ENCODE measurements at places on chromosomes 6 and 20.

- no peak for DNase-seq
Observed at GRCh38 chr20:45433976-45434375, 18.0 kb downstream of the PIGT start.

- DNase-seq, result no peak
Observed at GRCh38 chr20:10648651-10649050, 25.1 kb downstream of the JAG1 start.

GRCh38 chr20:56422076-56422823, 10.2 kb downstream of the CASS4 start:
- DNase-seq, result no peak

- no peak for DNase-seq
Observed at GRCh38 chr6:75906871-75907270, 157.8 kb downstream of the MYO6 start.

DNA sequence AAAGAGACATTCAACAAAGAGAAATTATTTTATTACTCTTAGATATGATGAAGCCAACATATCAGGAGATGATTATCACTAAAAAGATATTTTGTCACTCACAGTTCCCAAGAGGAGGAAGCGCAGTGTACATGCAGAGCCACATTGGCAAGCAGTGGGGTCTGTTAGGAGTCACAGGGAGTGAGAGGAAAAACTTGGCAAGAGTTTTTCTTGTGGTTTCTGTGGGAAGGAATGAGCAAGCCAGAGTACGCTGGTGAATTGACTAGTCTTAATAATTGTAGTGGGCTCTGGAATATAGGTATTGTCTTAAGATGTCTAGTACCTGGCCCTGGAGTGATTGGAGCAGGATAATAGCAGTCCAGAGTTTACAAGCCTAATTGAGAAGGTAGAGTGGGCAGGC, 1095.2 kb downstream of the GRIK2 start:
- no peak for DNase-seq

- DNase-seq, result no peak
Observed at GRCh38 chr6:129195643-129196042, 312.7 kb downstream of the LAMA2 start.

GRCh38 chr20:39070484-39071231, 108.5 kb downstream of the DHX35 start:
- no peak for DNase-seq

DNA sequence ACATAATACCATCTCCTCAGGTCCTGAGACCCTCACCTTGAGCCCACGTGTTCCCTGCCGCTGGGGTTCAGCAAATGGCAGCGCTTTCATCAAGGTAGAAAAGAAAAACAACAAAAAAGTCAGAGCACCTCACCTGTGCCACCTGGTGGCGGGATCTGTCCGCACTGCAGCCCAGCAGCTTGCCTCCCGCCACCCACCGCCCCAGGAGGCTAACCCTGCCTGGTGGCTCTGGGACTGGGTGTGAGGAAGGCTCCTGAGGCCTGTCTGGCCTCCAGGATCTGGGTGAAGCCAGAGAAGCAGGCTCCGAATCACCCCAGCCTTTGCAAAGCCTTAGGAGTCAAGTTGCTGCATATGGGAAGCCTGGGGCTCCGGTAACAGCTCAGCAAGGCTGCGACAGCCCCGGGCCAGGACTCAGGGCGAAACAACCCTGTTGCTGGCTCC, 270.8 kb downstream of the BMP7 start:
- DNase-seq, result no peak

GRCh38 chr20:22394583-22394982, 189.8 kb downstream of the FOXA2 start:
- no peak for DNase-seq

DNA sequence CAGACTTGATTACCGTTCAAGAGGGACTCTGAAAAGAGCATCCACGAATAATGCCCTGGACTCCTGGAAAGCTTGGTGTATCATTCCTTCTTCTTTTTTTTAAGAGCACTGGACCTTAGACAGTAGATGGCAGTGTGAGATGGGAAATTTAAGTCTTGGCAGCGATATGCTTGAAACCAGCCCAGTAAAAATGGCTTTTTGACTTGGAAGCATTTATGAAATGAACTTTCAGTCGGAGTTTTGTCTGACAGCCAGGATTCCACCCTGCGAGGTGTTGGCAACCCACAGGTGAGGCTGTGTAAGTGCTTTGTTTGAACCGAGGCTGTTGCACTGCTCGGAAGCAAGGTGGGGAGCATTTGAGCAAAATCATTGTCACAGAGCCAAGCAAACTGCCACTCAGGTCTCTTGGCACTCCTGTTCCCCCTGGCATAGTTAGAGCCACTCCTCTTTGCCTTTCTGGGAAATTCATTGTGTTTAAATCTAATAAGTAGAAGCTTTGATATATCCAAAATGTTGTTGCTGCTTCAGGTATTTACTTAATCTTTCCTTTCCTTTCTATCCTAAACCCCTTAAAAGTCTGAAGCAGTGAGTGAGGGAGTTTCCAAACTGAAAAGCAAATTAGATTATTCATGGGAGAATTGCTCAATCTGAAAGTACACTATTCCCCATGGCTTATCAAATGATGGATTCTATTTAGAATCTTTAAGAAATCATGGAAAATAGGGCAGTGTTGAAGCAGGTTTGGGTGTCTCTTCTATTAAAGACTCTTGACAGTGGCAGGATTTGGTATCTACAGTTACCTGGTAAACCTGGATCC, 272.8 kb upstream of the SLC35B3 start:
- DNase-seq, result peak; percentile 66

DNA sequence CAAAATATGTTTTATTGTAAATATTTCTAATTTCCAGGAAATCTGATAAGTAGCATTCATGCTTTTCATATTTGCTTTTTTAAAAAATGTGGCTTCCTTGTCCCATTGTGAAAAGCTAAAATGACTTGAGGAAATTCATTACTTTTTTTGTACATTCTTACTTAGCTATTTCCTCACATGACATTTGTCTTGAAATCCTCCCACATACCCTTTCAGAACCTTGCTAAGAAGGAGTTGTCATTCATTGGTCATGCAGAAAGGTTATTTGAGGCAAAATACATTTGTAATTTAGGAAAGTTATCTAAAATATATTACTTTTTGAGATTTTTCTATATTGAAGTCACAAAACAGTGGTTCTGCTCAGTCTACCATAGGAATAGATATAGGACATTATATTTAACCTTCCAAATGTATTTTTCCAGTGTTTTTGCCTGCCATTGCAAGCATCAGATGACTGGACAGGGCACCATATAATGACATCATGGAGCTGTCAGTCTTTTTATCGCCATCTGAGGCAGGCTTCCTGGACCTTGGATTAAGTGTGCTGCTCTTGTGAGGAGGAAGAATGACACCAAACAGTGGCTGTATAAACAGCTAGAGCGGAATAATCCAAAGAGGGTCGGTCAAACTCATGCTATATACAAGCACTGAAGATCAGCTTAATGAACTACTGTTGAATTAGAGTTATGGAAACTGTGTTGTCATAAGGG, 109.4 kb upstream of the HCRTR2 start:
- DNase-seq, result no peak

- DNase-seq, result no peak
Observed at GRCh38 chr20:54078296-54078984, 8.0 kb upstream of the BCAS1 start.

DNA sequence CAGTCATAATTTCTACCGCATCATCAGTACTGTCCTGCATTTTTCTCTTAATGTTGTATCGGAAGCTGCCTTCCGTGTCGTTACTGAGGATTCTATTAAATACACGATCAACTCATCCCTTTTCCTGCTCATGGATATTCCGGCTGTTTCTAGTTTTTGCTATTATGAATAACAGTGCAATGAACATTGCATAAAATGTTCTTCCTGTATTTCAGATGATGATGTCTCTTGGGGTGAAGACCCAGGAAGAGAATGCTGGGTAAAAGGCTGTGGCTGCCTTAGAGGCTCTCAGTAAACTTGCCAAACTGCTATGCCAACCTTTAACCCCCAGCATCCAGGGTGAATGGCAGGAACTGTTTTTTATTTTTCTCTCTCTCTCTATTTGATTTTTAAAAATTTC, 24.1 kb upstream of the EPB41L1 start:
- DNase-seq, result no peak

DNA sequence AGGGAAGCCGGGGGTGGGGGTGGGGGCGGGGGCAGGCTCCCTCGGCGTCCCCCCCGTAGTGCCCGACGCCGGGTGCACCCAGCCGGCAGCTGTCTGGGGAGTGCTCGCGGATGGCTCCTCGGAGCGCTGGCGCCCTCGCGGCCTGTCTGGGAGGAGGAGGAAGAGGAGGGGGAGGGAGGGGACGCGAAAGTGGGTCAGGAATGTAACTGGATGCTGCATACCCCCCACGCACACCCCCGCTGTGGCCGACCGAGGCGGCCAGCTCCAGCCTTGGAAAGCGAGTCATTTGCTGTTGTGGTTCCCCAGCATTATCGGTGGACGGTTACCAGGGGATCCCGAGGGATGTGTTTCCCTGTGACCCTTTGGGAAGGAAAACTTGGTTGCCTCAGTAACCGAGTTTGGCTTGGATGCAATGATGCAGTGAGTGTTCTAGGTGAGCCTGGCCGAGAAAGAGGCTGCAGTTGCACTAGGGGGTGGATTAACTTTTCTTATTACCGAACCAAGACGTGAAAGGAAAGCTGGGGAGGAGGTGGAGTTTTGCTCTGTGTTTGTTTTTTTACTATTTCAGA, 55.2 kb upstream of the RREB1 start:
- DNase-seq, result no peak

DNA sequence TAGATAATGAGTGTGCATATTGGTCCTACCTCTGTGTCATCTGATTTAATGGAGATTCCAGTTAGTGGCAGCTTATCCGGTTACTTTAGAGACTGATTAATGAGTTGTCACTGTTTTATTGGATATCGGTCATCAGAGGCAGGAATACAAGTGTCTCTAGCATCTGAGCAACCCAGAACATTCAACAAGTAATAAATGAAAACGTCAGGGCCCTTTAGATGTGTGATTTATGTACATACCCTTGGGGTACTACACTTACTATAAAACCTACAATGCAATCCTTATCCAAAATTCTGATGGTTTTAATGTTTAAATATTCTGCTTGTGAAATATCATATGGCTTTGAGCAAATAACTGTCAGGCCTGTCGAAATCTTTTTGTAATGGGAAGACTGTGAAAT, 1117.9 kb upstream of the FLRT3 start:
- no peak for DNase-seq

GRCh38 chr6:88823998-88824397, 139.4 kb downstream of the RNGTT start:
- no peak for DNase-seq

DNA sequence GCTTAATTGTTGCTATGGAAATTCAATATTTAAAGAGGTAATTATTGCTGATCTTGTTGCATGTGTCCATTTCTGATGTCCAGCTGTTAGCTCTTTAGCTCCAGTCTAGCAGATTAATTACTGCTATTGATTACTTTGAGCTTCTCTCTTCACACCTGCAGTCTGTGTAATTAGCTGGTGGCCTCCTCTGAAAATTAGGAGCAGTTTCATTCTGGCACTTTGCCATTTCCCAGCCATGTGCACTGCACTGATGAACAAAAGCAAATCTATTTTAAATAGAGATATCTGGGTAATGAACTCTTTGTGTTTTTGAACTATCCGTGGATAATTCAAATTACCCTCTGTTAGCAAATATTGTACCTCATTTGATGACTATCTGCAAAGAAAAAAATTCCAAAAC, 275.9 kb downstream of the RNF144B start:
- DNase-seq, result peak; percentile 92
